ENCODE measurements at places on chromosomes 1 and 21.

DNA sequence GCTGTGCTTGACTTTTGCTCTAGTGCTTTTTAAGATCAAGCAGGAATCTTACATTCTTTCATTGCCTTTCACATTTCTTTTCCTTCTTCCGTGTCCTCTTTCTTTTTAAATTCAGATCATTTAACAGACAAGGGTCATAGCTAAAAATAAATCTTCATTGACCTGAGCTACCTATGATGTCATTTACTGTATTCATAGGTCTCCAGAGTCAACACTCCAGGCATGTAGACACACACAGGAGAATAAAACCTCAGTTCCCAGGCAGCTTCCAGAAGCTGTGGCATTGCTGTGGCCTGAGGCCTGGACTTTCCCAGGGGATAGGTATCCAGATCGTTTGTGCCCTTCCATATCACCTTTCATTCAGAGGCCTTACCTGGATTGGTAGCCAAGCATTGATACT lies 38.5 kb upstream of the ENAH start:
- DNase-seq = no peak

DNA sequence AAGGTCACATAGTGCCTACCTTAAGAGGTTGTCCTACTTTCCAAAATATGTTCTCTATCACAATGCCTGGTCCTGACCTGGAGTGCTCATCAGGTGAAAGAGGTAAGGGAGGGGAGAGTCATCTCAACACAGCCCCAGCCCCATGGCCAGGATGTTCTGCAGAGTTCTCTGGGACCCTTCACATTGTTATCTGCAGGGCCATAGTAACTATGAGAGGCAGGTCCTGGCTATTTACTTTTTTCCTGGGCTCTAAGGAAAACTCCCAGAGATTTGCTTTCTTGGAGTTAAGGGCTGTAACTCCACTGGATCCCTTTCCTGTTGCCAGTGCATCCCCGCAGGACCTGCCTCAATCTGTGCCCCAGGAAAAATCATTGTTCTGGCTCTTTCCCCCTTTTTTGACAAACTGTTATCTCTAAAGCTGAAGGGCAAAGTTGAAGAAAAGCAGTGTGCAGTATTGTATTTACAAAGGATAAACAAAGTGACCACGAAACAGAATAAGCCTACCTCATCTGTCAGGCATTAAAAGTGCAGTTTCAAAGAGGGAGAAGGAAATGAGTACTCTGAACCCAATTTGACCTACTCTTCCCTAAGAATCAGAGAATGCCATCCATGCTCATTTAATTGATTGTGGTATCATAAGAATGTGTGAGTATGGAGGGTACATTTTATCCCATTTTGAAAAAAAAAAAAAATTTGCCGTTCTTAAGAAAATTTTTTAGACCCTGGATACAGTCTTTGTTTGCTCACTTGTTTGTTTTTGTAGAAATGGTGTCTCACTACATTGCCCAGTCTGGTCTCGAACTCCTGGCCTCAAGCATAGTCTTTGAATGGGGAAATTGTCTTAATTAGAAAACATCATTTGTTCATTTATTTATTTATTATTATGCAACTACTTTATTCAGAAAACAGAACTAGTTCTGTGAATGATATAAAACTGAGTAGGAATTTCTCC lies 149.6 kb downstream of the RHOU start:
- no peak for DNase-seq

DNA sequence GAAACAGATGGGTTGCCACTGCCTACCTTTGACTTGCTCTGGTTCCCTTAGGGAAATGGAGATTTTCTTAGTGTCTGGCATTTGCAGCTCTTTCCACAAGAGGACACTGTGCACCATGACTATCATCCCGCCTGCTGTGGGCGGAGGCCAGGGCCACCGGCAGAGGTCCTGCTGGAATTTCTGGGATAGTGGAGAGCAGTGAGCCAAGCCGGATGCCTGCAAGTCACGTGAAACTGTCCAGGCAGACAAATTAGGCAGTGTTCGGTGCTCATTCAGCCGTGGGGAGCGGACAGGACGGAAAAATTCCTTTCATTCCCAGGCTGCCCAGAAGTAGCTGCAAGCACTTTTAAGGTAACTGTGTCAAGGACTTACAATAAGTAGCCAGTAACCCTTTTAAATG lies 43.4 kb downstream of the IGSF5 start:
- no peak for DNase-seq

DNA sequence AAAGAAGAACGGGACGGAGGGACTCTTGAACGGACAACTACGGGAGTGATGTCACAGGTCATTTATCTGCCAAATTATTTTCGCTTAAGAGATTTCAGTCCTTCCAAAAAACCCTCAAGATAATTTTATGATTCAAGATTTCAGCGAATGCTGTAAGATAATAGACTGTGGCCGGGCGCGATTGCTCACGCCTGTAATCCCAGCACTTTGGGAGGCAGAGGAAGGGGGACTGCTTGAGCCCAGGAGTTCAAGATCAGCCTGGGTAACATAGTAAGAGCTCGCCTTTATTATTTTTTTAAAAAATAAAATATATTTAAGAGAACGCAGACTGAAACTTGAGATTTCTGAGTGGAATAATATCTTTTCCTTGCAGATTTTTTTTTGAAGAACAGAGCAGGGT lies 609 bp downstream of the RWDD2B start:
- no peak for DNase-seq

DNA sequence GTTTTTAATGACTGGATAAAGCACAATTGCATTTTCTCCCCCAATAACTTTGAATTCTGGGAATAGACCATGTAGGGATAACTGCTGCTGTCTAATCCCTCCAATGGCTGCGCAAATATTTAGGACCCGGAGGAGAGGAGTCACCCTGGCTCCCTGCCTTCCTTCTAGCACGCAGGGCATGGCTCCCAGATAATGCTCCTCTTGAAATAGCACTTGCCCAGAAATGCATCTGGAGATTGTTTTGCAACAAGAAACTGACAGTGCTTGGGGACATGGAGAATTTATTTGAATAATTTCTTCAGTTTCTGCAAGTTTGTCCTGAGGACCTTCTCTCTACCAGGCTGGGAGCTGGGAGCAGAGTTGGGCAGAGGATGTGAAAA lies 83.5 kb downstream of the MAN1C1 start:
- DNase-seq = no peak

GRCh38 chr21:36178349-36178748 lies 21.7 kb downstream of the DOP1B start:
- no peak for DNase-seq

Data from stimulated activated CD4-positive, alpha-beta T cell treated with anti-CD3 and anti-CD28 coated beads, TNF-alpha, amount 100 ng/mL, for 24 hours (primary cell).